ENCODE measurements at places on chromosomes 4 and X. TPM values are rescaled to one million over a fixed set of nuclear protein-coding genes. Genes with fewer than 3 reads are reported as not detected.

The HPF1 gene
- 0.53 TPM for total RNA-seq

The ZNF275 gene
- total RNA-seq = 2.2 TPM

The JADE1 gene
- total RNA-seq = 33.8 TPM

The SLC25A4 gene
- 19.6 TPM for total RNA-seq

The CT83 gene
- not detected for total RNA-seq

The SYTL5 gene
- total RNA-seq = not detected

The ZNF827 gene
- 19.5 TPM for total RNA-seq

The TMSB4X gene
- 2,397 TPM for total RNA-seq

The CXCL1 gene
- 18.0 TPM for total RNA-seq

The CXCL13 gene
- total RNA-seq = not detected

All from ascending aorta (tissue), 2 donors.